ENCODE measurements at places on chromosomes 2 and 18. TPM values are rescaled to one million over a fixed set of nuclear protein-coding genes. Genes with fewer than 3 reads are reported as not detected.

The SULT1C4 gene
- total RNA-seq, result not detected

The TSPYL6 gene
- not detected for total RNA-seq

The CENPA gene
- 21.3 TPM for total RNA-seq

The CNTNAP5 gene
- not detected for total RNA-seq

The BMP10 gene
- not detected for total RNA-seq
